ENCODE measurements at places on chromosomes 16 and 17.
A peak's percentile ranks its signal among the peaks of the same experiment; 100 is the strongest.

DNA sequence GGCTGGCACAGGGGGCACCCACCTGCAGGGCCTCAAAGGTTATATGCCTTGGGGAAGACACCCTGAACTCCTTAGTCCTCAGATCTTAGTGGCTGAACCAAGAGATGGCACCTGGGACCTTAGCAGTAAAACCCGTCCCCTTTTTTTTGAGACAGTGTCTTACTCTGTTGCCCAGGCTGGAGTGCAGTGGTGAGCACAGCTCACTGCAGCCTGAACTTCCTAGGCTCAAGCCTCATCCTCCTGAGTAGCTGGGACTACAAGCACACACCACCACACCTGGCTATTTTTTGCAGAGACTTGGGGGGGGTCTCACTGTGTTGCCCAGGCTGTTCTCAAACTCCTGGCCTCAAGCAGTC, 237.2 kb downstream of the MRTFB start:
- DNase-seq = no peak

DNA sequence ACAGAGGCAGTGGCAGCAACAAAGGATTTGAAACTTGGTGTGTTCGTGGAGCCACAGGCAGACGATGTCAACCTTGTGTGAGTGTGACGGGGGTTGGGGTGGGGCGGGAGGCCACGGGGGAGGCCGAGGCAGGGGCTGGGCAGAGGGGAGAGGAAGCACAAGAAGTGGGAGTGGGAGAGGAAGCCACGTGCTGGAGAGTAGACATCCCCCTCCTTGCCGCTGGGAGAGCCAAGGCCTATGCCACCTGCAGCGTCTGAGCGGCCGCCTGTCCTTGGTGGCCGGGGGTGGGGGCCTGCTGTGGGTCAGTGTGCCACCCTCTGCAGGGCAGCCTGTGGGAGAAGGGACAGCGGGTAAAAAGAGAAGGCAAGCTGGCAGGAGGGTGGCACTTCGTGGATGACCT, 25.5 kb downstream of the STH start:
- DNase-seq = no peak

DNA sequence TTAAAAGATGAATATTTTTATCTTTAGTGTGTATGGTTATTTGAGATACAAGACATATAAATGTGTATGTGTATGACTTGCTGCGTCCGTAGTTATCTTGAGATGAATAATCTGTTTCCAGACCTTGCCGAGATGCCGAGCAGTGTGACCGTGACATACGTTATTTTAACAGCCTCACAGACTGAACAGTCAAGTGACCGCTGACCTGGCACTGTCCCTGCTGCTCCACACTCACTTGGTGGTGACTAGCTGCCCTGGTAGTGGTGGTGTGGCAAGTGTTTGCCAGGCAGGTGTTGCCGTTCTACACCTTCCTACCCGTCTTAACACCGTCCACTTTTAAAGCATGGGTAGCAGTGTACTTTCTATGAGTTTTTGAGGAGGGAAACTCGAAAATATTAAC, 5.0 kb downstream of the ZC3H18 start:
- DNase-seq = no peak

- peak; percentile 85 for DNase-seq
Measured at GRCh38 chr17:28710861-28711722, 596 bp downstream of the PROCA1 start.

- no peak for DNase-seq
Measured at GRCh38 chr16:25143928-25144327, 32.4 kb downstream of the LCMT1 start.

DNA sequence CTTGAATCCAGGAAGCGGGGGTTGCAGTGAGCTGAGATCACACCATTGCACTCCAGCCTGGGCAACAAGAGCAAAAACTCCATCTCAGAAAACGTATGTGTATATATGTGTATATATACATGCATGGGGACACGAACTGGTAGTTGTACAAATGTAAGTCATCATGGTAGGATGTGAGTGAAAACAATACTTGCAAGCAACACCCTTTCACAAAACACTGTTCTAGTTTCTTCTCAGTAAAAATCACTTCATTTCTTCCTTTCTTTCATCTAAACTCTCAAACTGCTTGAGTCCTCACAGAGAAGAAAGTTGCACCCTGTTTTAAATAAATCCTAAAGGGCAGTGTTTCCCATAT, 51.8 kb downstream of the METTL16 start:
- DNase-seq = no peak

DNA sequence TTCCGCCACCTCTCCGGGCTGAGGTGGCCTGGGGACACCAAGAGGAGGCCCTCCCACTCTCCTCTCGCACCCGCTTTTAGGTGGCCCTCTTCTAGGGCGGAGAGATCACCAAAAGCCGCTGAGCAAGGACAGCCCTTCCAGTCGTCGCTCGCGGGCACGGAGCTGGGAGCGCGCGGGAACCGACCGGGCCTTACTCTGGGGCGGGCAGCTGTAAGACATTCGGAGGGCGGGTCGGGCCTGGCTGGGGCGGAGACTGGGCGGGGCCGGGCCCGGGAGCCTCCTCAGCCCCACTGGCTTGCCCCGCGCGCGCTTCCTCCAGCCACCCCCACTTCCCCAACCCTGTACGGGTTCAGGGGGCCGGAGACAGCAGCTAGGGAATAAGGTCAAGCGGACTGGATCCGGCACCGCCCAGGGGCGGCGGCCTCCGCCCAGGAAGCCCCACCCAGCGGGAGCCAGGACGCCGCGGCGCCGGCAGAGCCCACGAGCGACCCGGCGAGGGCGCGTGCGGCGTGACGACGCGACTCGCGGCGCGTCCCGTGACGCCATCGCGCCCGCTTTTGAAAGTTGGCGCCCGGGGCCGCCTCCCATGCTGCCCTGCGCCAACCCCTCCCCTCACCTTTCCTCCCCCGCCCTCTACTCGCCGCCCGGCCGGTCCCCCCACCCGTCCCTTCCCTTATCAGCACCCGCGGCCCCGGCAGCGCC, 351 bp upstream of the CTCF start:
- DNase-seq = peak; percentile 97

DNA sequence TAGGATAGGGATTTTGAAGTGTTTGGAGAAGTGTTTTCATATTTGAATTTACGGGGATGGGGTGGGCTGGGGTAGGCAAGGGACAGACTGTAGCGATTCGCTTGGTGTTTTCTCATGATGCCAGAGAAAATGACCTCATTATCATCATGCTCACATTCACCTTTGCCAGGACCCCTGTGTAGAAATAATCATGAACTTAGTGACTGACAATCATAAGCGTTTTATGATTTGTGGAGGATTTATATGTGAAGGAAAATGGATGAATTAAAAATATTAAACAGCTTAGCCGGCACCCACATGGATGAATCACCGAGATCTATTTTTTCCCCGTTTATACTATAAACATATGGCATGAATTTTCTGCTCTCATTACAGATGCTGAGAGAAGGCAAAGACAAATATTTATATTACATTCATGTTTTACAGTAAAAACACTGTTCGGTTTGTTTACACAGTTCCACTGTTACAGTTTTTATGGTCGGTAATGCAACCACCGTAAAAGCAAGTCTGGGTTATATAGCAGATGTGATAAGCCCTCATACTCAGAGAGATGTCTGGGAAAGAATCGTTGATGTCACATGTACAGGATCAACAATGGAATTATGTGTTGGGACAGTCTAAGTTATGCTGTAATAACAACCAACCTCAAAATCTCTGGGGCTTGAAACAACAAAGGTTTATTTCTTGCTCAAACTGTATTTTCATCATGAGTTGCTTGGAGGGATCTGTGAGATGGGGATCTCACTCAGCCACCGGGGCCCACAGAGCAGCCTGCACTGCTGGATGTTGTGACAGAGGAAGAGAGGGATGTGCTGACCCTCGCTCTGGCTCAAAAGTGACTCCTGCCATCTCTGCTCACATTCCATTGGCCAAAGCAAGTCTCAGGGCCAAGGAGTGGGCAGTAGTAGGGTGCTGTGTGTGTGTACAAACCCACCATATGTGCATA, 85.1 kb downstream of the WWOX start:
- no peak for DNase-seq

GRCh38 chr16:1100084-1100800, 4.2 kb upstream of the C1QTNF8 start:
- no peak for DNase-seq

- peak; percentile 48 for DNase-seq
Measured at GRCh38 chr17:48048384-48049126, 396 bp downstream of the NFE2L1 start.

DNA sequence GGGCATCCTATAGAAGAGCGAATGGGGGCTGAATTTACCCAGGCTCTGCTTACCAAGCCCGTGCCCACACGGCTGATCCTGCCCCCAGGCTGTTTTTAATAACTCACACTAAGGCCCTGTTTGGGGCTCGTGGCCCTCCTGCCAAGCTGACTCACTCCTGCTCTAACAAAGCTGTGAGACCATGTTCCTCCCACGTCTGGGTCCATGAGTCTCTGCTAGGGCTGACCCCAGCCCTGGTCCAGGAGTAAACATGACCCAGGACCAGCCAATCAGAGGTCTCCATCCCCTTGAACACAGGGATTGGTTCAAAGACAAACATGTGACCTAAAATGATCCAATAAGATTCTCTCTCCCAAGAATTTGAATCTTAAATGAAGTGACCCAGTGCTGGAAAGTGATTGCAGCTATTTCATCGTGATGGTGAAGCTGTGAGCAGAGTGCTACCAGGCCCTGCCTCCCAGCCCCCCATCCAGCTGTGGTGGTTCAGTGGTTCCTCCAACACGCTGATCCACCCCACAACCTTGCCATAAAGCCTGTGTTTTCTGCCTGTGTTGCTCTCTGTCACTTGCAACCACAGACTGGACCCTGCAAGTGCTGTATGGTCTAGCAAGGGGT, 57.2 kb downstream of the C16orf82 start:
- no peak for DNase-seq

DNA sequence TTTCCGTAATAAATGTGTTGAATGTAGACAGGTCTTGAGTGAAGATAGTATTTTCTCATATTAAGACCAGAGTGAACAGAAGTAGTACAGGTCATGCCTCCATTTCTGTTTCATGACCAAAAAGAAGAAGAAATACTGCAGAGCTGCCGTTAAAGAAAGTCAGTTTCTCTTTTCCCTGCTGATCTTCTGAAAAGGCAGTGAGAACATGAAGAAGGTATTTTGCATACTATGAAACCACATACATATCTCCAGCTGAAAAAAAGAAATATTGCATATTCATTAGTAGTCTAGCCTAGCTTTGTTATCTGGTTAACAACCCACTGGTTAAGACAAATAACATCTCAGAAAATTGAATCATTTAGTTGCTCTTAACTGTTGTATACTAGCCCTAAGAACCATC, 138.4 kb downstream of the PHKB start:
- no peak for DNase-seq

DNA sequence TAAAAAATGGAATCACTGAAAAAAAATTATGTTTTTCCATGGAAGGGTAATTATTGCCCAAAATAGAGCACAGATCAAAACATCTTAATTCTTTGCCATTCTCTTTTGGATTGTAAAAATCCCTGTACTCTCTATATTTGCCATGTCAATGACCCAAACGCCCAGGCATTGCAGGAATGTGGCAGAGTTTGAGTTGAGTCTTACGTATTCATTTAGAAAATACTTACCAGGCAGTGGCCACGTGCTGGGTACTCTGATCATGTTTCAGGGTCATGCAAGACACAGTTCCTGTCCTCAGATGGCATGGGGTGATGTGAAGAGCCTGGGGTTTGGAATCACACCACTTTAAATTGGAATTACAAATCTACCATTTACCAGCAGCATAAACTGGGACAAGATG, 267.7 kb downstream of the ABCC12 start:
- DNase-seq = no peak

- no peak for DNase-seq
Measured at GRCh38 chr16:10120953-10121352, 61.3 kb downstream of the GRIN2A start.

GRCh38 chr16:88599825-88600538, 29.8 kb downstream of the ZC3H18 start:
- no peak for DNase-seq

- DNase-seq = no peak
Measured at GRCh38 chr17:75340631-75341030, 51.4 kb upstream of the SLC25A19 start.

DNA sequence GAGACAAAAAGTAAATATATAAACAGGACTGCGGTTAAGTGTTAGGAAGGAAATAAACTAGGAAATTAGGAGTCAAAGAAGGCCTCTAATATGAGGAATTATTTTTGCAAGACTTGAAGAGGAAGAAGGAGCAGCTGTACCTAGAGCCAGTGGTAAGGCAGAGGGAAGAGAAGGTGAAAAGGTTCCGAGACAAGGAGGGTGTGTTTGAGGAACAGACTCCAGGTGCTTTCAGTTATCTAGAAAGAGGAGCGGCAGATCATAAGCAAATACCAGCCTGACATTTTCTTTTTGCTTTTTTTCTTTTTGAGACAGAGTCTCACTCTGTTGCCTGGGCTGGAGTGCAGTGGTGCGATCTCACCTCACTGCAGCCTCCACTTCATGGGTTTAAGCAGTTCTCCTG, 61.0 kb downstream of the CHD9 start:
- no peak for DNase-seq

GRCh38 chr16:85310868-85311585, 198.8 kb upstream of the CIBAR2 start:
- no peak for DNase-seq

DNA sequence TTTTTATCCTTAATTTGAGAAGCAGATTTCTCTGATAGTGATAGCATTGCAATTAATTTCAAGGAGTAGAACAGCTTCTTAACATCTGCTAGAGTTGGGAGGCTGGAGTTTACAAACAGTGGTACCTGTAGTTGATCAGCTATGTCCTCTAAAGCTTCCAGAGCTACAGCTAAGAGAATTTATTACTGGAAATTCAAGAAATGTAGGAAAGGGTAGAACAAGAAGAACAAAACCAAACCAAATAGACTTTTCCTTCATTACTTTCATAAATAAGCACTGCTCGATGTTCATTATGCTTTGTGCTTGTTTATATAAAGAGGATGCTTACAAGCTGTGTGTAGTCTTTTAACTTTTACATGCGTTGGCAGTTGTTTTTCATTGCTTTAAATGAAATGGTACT, 333.6 kb upstream of the TBX2 start:
- no peak for DNase-seq

GRCh38 chr17:46147296-46147695, 45.9 kb downstream of the KANSL1 start:
- DNase-seq = no peak

- no peak for DNase-seq
Measured at GRCh38 chr16:85360323-85361277, 248.3 kb upstream of the CIBAR2 start.

- DNase-seq = no peak
Measured at GRCh38 chr17:17402558-17402957, 74.2 kb upstream of the MED9 start.

- DNase-seq = no peak
Measured at GRCh38 chr16:7839568-7839967, 506.9 kb downstream of the RBFOX1 start.

GRCh38 chr16:58264961-58265479, 29.8 kb downstream of the PRSS54 start:
- DNase-seq = no peak

GRCh38 chr17:35519439-35519838, 18.0 kb downstream of the SLFN12L start:
- no peak for DNase-seq

DNA sequence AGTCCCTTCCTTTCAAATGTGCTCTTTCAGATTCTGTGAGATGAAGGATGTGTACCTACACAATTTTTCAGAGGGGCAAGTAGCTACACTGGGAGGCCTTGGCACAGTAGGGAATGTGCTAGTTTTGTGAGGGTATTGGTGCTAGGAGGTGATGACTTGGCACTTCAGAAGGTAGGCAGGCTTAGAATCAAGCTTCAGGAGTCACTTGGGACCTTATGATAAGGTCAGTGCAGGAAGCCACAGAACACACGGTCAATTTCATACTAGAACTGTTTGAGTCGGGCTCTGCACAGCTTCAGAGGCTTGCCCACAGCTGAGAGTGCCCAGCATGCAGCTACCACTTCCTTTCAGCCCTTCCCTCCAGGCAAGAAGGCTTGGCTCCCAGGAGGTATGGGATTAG, 6.1 kb downstream of the CMTM1 start:
- DNase-seq = no peak

Data from CD4-positive, alpha-beta memory T cell (primary cell).